ENCODE measurements at places on chromosomes 7 and 10.

GRCh38 chr10:9081961-9082360 is 1027.5 kb downstream of the GATA3 start:
- DNase-seq: no peak

DNA sequence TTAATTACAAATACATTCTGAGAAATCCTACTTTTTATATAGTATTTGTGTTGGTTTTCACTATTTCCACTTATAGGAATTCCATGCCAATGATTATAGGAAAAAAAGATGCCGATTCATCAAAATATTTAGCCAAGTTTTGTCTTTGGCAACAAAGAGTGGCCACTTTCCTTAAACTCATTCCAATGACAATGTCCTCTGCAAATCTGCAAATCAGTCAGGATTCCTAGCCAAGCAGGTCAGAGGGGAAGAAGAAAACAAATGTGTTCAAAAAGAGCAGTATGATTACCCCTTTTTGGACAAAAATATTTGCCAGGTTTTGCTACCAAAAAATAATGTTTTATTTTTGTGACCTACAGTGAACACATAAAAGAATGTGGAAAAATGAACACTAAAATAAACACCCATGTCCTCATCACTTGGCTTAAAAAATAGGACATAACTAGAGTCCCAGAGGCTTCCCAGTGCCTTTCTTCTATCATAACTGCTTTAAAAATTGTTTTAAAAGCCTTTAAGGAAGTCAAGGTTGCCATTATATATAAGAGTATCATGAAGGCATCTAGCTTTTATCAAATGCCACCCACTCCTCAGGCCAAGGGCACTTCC is 125.9 kb downstream of the ADAM12 start:
- DNase-seq: no peak

DNA sequence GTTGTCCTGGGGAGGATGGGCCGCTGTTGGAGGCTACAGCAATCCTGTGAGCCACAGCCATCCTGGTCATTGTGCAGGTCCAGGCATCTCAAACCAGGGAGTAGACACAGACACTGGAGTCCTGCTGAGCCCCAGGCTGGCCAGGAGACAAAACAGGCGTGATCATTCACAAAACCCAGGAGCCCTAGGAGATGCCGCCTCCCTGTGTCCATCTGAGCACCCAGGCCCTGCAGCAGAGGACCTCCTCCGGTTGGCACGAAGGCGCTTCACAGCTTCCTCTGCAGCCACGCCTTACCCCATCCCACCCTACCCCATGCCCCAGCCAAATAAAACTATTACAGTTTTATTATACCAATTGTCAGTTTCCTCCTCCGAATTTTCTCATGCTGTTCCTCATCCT is 183.6 kb downstream of the PLXNA4 start:
- no peak for DNase-seq

GRCh38 chr10:71550628-71551027 is 153.9 kb downstream of the CDH23 start:
- no peak for DNase-seq

- DNase-seq: no peak
Observed at GRCh38 chr7:123660514-123661354, 5.1 kb downstream of the LMOD2 start.

GRCh38 chr7:74619235-74619860 is 38.2 kb upstream of the GTF2I start:
- DNase-seq: no peak

GRCh38 chr7:37924491-37925041 is 4.1 kb downstream of the EPDR1 start:
- no peak for DNase-seq

Data from left kidney (tissue), 8 donors.